Prostate gland (tissue), 2 donors: ENCODE measurements at places on chromosomes 7 and 10. TPM values are rescaled to one million over a fixed set of nuclear protein-coding genes. Genes with fewer than 3 reads are reported as not detected.

Gene LIPF
- not detected for total RNA-seq

Gene AMZ1
- 0.62 TPM for total RNA-seq

Gene PPP1R3A
- total RNA-seq, result 0.11 TPM

Gene SFRP4
- total RNA-seq, result 25.3 TPM

Gene DNAH11
- total RNA-seq, result 13.3 TPM

Gene EN2
- total RNA-seq, result not detected

Gene TMEM209
- 21.5 TPM for total RNA-seq

Gene EPDR1
- 38.6 TPM for total RNA-seq

GRCh38 chr10:112969542-112969941, 19.5 kb downstream of the TCF7L2 start:
- no peak overlapping the region for H3K4me3 ChIP-seq
- DNase-seq, result no peak
- H3K4me1 ChIP-seq, result peaks cover 11% of the 10 kb centered on the region
- no peaks in the 10 kb centered on the region for H3K27me3 ChIP-seq
- no peak overlapping the region for H3K27ac ChIP-seq

GRCh38 chr7:155764438-155764793, 47.8 kb downstream of the SHH start:
- H3K4me3 ChIP-seq, result no peak overlapping the region
- H3K4me1 ChIP-seq, result no peaks in the 10 kb centered on the region
- DNase-seq, result no peak
- no peaks in the 10 kb centered on the region for H3K27me3 ChIP-seq

DNA sequence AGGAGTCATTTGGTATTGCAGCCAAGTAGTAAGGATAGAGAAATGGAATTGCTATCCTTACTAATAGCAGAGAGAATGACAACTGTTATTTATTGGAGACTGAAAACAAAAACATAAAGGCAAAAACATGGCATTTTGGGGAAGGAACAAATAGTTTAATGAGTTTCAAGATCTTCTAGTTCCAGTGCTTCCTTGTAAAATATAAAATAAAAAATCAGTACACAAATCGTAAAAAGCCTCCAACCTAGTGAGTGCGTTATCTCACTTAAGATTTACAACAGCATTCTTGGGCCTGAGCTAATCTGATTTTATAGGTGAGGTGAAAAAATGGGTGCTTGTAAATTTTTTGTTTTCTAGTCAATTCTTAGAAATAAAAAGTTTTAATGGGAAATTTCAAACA, 3.3 kb downstream of the RBM33 start:
- H3K27ac ChIP-seq, result no peak overlapping the region
- H3K36me3 ChIP-seq, result no peaks in the 10 kb centered on the region
- H3K4me3 ChIP-seq, result no peak overlapping the region
- no peaks in the 10 kb centered on the region for H3K27me3 ChIP-seq
- no peak for DNase-seq
